ENCODE measurements at places on chromosomes 6 and 20. TPM values are rescaled to one million over a fixed set of nuclear protein-coding genes. Genes with fewer than 3 reads are reported as not detected.

The C6orf132 gene
- 0.05 TPM for total RNA-seq

The ZNF343 gene
- 14.4 TPM for total RNA-seq

The OTOR gene
- total RNA-seq = not detected

The TSHZ2 gene
- 2.9 TPM for total RNA-seq

The EFCAB8 gene
- total RNA-seq = 0.50 TPM

The BEND3 gene
- total RNA-seq = 7.5 TPM

The HEBP2 gene
- total RNA-seq = 27.2 TPM

The SIGLEC1 gene
- total RNA-seq = not detected

The LRRN4 gene
- not detected for total RNA-seq

The RGS19 gene
- total RNA-seq = 97.6 TPM

The CRISP2 gene
- not detected for total RNA-seq

The ENPP4 gene
- 4.9 TPM for total RNA-seq

The LGSN gene
- total RNA-seq = not detected

The LTB gene
- total RNA-seq = 767 TPM

The IMPG1 gene
- not detected for total RNA-seq

The C6orf136 gene
- 20.1 TPM for total RNA-seq

The FAM83C gene
- total RNA-seq = not detected

The PPP1R16B gene
- total RNA-seq = 55.0 TPM

The WFDC10B gene
- not detected for total RNA-seq

The SLC17A9 gene
- total RNA-seq = 11.0 TPM

The PHF20 gene
- 46.5 TPM for total RNA-seq

The OR2H1 gene
- total RNA-seq = not detected

The PRR18 gene
- total RNA-seq = not detected

The HLA-A gene
- 1,705 TPM for total RNA-seq

The GFRAL gene
- total RNA-seq = not detected

The OR2J3 gene
- not detected for total RNA-seq

The LY6G6D gene
- total RNA-seq = not detected

The SNAP25 gene
- total RNA-seq = 0.48 TPM

The LY6G5B gene
- total RNA-seq = 27.9 TPM

The REPS1 gene
- 61.7 TPM for total RNA-seq

The POPDC3 gene
- total RNA-seq = not detected

The FERMT1 gene
- total RNA-seq = 0.75 TPM

The TREM1 gene
- total RNA-seq = not detected

The PSORS1C2 gene
- total RNA-seq = not detected

The MYB gene
- total RNA-seq = 77.9 TPM

The FBXL4 gene
- 12.0 TPM for total RNA-seq

The OXT gene
- total RNA-seq = not detected

Data from T-helper 2 cell treated with Interferon-gamma antibody and Interleukin-4, amounts not matched to agents 100 ng/mL and 5 ng/mL, for 36 hours (primary cell).